Activated T-cell treated with anti-CD3 and anti-CD28 coated beads for 4 hours (primary cell): ENCODE measurements at places on chromosomes 5 and 9.

GRCh38 chr5:112004867-112005622 lies 248.1 kb upstream of the NREP start:
- DNase-seq = no peak

GRCh38 chr9:88898039-88898720 lies 93.1 kb upstream of the S1PR3 start:
- DNase-seq = no peak

DNA sequence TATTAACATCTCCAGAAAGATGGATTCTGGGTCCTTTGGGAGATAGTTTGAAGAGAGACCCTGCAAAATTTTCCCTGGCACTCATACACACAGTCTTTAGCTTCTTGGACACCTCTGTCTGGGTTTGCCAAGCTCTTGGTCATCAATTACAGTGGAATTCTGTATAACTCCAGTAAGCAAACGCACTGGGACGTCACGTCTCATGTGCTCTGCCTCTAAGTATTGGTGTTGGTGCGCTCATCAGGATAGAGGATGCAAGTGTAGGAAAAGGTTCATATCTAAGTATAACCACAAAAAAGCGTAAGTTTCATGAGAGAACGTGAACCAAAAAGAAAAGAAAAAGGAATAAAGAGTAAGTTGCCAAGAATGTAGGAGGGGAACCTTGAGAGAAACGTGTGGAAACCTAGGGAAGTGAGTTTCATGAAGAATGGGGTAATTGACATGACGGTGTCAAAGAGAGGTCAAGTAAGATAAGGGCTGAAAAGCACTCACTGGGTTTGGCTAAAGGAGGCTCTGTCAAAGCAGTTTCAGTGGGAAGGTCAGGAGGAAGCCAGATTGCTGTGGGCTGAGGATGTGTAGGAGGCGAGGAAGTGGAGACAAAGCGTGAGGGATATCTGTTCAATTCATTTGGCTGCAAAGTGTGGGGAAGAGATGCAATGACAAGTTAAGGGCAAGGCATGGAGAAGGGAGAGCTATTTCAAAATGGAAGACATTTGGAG lies 92.7 kb downstream of the RAD23B start:
- DNase-seq = no peak

DNA sequence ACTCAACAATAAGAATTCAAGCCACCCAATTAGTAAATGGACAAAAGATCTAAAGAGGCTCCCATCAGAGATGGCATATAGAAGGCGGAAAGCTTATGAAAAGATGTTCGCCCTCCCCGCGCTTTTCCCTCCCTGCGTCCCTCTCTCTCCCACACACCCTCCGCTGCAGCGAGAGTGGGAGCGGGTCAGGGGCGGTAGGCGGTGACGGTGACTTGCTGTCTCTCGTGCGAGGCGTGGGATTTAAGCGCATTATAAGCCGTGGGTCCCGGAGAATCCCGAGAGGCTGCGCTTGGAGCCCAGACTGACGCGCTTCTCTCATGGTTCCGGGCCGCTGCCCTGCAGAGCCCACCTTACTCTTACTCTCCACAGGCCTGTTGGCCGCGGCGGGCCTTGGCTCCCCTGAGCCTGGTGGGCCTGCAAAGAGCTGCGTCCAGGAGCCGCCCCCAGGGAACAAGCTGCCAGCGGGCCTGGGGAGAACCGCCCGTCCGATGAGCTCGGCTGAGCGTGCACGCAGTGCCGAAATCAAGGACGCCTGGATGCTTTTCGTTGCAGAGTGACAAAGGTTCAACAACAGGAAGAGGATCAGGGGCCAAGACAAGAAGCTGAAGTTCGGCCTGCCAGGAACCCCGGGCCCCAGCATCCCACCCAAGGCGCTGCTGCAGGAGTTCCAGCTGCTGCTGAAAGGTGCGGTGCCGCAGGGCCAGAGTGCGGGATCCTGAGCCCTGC lies 42.6 kb upstream of the BICD2 start:
- DNase-seq = no peak

DNA sequence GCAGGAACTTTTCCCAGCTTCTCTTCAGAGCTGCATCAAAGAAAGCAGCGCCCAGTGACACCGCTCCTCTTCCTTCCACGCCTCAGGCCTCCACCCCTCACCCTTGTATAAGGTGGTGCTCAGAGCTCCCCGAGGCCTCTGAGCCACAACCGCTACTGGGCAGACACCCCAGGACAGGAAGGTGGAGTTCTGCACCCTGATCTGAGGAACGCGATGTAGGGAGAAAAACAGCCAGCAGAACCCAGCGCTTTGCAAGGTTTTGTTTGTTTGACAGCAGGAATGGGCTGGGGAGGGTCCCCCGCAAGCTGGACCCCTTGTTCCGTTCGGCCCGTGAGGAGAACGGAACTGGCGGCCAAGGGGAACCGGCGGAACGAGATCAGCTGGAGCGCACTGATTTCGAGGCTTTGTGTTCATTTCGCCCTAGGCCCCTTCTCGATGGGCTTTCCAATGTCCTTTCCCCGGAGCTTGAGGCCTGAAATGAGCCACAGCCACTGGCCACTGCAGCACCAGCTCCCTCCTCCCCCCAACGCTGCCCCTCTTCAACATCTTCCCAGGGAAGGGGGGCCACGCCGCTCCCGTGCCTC lies 4.1 kb downstream of the EDF1 start:
- no peak for DNase-seq

- DNase-seq = no peak
Measured at GRCh38 chr5:7047511-7048261, 334.5 kb downstream of the TENT4A start.

GRCh38 chr5:14185326-14186058 lies 42.4 kb downstream of the TRIO start:
- DNase-seq = no peak

GRCh38 chr5:96384353-96384752 lies 48.7 kb downstream of the PCSK1 start:
- DNase-seq = no peak

GRCh38 chr9:96087669-96088299 lies 212.3 kb downstream of the ERCC6L2 start:
- no peak for DNase-seq

GRCh38 chr5:168227001-168227400 lies 64.4 kb upstream of the WWC1 start:
- no peak for DNase-seq

- DNase-seq = no peak
Measured at GRCh38 chr9:124839612-124840299, 13.5 kb upstream of the WDR38 start.

DNA sequence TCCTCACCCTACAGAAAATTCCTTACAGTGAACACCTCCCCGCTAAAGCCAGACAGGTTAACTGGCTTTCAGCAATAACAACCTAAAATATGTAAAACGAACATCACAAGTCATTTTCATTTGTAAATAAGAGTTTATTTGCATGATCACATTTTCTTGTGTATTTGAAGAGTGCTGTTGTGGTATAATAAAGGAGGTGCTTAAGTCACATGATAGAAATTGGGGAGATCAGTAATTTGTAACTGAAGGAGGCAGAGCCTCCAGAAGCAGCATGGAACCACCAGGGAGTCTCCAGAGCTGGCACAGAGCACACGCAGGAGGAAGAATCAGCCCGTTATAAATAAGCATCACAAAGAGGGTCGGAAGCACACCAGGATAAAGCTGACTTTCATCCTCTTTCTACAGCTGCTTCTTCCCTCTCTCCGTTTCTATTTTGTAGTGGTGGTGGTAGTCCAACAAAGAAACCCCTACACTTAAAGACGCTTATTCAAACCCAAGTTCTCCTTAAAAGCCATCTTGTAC lies 210.6 kb downstream of the MAPKAP1 start:
- DNase-seq = no peak

DNA sequence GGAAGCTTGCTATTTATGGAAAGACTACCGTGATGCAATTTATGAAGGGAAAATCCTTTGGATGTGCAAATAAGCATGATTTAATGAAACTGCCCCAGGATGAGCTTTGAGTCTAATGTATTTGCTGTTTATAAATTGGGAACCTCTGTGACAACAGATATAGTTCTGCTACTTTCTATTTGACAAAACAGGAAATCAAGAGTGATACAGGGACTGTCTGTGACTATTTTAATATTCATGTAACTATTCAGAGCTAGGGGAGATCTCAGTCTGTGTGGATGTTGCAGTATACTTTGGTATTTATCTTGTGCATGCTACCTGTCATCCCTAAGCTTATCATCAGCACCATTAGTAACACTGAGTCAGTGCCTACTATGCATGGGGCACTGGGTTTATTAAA lies 132.1 kb downstream of the PDZD2 start:
- DNase-seq = no peak

- no peak for DNase-seq
Measured at GRCh38 chr9:27073841-27074728, 34.9 kb upstream of the TEK start.

DNA sequence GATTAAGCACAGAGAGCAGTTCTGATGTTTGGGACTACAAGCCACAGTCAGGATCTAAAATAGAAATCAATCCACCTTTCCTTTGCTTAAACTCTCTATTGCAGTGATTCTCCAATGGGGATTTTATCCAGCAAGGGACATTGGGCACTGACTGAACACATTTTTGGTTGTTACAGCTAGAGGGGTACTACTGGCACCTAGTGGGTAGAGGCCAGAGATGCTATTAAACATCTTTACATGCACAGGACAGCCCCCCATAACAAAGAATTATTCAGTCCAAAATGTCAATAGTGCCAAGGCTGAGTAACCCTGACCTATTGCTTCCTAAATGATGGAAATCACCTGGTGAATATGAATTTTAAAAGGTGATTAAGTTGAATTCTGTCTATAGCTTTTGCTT lies 12.0 kb downstream of the ZNF622 start:
- DNase-seq = no peak

GRCh38 chr5:170268884-170269283 lies 28.7 kb downstream of the LCP2 start:
- no peak for DNase-seq

DNA sequence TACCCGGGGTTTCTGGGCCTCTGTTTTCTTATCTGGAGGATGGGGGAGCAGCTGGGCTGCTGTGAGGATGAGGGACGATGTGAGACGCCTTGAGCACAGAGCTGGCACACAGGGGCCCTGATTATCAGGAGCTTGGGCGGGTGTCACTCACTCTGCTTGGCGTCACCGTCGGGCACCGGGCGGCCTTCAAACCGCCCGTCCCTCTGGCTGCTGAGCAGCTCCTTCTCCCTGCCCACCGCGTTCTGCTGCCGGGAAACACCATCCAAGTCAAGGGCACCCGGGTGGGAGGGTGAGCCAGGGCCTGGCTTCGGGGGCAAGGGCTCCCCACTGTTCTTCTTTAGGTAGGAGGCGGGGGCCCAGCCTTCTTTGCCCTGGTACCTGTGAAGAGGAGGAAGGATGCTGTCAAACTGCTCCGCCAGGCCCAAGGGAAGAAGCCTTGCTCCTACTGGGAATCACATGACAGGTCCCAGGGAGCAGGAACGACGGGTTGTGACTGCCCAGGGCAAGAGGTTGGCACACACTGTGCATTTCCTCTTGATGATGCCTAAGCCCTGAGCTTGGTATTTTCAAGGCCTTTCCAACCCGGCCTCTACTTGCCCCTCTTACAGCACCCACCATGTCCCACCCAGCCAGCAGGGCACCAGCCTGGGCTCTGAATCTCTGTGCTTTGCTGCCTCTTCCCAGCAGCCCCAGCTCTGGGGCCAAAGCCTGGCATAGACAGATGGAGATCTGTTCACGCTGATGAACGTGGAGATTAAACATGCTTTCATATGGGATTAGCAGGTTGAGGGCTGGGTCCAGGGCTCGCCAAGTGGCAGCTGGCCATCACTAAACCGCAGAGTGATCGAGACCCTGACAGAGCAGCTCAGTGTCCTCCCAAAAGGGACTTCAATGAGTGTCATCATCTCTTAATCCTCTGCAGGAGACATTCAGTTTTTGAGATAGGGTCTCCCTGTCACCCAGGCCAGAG lies 66.9 kb upstream of the UBTD2 start:
- no peak for DNase-seq

- DNase-seq = no peak
Measured at GRCh38 chr5:27472000-27472763, 433.8 kb upstream of the CDH9 start.

- peak; percentile 16 for DNase-seq
Measured at GRCh38 chr5:35202319-35203111, 27.8 kb downstream of the PRLR start.

- DNase-seq = no peak
Measured at GRCh38 chr5:84362061-84362720, 22.5 kb downstream of the EDIL3 start.

GRCh38 chr9:86486891-86487837 lies 133.0 kb upstream of the TUT7 start:
- DNase-seq = no peak

DNA sequence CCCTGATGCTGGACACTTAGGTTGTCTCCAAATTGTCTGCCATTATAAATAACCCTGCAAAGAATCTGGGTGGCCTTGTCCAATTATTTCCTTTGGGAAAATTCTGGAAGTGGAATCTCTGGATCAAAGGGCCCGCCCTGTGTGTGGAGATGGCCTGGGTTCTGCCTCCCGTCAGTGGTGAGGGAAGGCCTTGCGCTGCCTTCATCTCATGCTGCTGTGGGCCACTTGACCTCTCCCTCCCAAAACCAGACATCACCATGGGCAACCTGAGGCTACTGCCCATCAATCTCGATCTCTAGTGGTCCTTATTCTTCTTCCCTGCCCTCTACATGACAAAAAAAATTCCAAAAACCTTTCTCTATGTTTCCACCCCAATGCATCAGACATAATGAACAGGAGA lies 6.6 kb downstream of the CLTB start:
- DNase-seq = no peak

DNA sequence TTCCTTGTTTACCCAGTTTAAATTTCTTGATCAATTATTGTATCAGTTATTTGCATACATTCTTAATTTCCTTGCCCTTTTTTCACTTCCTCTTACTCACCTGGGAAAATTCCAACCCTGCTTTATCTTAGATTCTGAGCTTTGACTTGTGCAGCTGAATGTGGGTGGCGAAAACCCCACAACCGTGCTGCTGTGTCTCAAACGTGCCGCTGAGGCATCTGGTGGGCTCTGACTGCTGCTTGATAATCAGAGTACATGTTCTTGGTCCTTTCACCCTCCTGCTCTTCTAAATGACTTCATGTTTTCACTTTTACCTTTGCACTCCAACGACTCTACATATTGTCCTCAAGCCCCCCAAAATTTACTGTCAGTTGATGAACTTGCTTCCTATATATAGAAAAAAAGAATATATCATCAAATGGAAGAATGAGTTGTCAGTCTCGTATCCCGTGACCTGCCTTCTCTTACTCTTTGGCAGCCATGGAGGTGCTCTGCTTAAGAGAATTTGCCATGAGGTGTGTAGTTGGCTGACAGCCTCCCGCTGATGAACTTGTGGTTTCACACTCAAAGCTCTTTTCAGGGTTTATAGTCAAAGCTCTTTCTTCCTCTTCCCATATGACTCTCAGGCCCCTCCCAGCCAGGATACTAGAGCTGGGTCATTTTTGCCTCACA lies 14.0 kb upstream of the JAK2 start:
- peak; percentile 36 for DNase-seq

GRCh38 chr5:172910828-172911627 lies 48.2 kb upstream of the RPL26L1 start:
- DNase-seq = no peak

DNA sequence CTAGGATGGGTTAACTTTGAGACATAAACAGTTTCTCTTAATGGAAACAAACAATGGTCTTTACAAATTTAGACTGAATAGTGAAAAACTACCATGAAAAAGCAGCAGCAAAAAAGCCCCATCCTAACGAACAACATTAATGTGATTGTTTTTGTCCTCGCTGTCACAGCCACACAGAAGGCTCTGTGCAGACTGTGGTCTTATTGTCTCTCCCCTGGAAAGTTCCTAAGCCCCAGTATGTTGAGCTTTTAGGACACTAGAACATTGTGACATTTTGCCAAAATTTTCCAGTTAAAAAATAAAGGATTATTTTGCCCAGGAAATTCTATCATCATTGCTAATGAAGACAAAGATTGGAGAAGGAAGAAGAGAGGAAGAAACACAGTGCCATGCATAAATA lies 12.6 kb upstream of the SOWAHA start:
- DNase-seq = no peak

- DNase-seq = no peak
Measured at GRCh38 chr5:111999286-111999685, 242.3 kb upstream of the NREP start.
